ENCODE measurements at places on chromosomes 4 and X.
A peak's percentile ranks its signal among the peaks of the same experiment; 100 is the strongest.

GRCh38 chr4:88623097-88623496, 30.8 kb downstream of the HERC3 start:
- DNase-seq: no peak

- no peak for DNase-seq
Observed at GRCh38 chr4:52014903-52015302, 5.3 kb downstream of the LRRC66 start.

DNA sequence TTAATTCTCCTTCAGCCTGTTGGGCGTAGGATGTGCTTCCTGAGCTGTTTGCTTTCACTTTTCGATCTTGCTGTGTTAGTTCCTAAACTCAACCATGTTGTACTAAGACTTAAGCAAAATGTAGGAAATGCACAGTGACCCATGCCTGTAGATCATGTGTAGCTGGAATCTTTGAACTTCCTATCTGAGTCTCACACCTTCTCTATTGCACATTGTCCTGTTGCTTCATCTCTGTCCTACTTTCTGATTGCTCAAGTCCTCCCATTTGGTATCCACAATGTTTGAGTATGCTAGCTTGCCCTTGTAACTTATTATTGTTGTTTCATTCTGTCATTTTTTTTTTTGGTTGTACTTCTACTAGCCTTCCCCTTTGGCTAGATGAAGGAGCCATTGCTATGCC, 239.6 kb downstream of the PPP1R2C start:
- DNase-seq: no peak

DNA sequence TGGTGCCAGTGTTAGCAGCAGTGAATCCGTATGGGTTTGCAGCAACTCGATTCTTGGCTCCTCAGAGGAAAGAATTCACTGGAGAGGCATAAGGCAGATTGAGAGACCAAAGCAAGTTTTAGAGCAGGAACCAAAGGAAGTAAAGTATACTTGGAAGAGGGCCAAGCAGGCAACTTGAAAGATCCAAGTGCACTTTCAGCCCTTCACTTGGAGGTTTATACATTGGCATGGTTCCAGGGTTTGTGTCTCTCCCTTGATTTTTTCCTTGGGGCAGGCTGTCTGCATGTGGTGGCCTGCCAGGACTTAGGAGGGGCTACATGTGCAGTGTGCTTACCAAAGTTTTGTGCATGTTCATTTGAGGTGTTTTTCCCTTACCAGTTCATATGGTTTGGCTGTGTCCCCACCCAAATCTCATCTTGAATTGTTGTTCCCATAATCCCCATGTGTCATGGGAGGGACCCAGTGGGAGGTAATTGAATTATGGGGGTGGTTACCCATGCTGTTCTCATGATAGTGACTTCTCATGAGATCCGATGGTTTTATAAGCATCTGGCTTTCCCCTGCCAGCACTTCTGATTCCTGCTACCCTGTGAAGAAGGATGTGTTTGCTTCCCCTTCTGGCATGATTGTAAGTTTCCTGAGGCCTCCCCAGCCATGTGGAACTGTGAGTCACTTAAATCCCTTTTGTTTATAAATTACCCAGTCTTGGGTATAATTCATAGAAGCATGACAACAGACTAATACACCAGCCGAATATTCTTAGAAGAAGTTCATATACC, 86.2 kb upstream of the TSPAN5 start:
- DNase-seq: no peak

GRCh38 chr4:153649572-153649991, 34.5 kb upstream of the TLR2 start:
- no peak for DNase-seq

- no peak for DNase-seq
Observed at GRCh38 chrX:121179972-121180371, 132.6 kb downstream of the GLUD2 start.

- DNase-seq: no peak
Observed at GRCh38 chr4:5465529-5465928, 242.8 kb downstream of the EVC2 start.

GRCh38 chr4:15963576-15963975, 601 bp upstream of the FGFBP2 start:
- peak; percentile 42 for DNase-seq

DNA sequence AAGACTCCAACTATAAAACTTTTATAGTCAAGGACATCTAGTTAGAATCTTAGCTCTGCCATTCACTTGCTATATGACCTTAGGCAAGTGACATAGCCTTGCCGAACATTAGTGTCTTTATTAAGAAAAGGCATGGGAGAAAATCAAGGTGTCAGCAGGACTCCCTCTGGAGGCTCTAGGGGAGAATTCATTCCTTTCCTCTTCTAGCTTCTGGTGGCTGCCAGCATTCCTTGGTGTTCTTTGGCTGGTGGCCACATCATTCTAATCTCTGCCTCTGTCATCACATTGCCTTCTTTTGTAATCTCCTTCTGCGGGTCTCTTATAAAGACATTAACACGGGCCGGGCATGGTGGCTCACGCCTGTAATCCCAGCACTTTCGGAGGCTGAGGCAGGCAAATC, 99.8 kb downstream of the PPP1R2C start:
- no peak for DNase-seq

DNA sequence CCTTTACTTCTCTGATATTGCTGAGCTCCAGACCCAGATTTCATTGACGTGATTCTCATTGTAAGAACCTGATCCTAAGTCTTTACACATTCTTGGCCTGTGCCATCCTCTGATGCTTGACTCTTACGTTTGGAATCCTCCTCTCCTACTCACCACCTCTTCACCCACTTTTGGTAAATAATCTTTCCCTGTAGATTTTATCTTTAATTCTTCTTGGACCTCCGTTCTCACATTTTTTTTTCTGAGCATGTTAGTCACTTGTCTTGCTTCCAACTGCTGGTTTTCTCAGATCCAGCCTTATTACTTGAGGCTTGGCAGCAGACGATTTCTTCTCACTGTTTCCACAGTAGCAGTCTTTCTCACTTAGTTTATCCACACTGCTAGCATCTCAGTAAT, 12.4 kb upstream of the SH3RF1 start:
- no peak for DNase-seq

- no peak for DNase-seq
Observed at GRCh38 chrX:138082896-138083295, 517.0 kb downstream of the ZIC3 start.

DNA sequence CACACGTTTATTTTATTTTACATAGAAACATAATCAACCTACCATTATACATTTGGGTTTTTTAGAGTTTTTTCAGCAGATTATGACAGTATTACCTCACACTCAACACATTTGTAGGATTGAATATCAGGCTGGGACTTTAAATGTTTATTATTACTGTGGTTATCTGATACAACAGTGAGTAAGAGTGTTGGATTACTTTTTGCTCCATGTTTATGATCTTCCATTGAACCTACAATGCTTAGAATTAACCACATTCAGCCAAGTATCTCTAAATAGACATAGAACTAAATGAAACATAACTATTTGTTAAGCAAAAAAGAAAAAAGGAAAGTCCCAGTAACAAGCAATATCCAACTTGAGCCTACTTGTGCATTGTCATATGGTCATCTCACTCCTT, 607.4 kb upstream of the PITX2 start:
- DNase-seq: no peak

DNA sequence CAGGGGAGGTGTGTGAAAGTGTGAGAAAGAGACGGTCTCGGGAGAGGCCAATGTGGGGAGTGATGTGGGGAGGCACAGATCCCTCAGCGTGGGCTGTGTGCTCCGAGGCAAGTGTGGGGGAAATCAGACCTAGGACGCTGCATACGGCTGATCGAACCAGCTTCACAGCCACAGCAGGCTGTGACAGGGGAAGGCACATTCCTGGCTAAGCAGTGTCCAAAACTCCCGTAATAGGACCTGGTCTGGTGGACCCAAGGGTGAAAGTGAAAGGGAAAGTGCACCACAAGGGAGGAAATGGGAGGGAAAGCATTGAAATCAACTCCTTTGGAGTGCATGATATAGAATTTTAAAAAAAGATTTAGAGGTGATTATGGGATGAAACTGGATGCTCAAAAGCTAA, 10.9 kb upstream of the RHOXF2 start:
- no peak for DNase-seq

- no peak for DNase-seq
Observed at GRCh38 chr4:122331195-122331594, 47.6 kb upstream of the ADAD1 start.

DNA sequence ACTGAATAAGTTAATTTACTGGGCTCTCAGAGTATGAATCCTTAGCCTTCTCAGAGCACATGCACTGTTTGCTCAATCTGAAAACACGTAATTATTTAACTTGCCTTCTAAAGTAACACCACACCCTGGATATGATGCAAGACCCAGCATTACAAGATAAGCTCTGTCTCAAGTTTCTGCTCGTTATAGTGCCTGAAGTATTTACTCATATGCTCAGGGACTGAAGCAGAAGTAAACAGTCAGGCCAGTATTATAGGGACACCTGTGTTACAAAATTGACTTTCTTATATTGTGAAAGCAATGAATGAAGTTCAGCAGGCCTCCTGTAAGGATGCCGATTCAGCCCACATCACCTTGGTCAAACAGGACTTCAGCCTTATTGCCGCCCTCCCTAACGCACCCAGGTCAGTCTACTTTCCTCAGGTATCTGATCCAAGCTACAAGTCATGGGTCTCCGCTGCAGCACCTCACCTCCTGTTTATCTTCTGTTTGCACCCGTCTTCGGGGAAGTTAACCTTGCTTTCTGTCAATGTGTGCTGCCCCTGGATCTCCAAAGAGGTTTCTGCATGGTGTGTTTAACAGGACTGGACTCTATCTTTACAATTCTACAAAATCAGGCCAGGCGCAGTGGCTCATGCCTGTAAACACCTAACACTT, 42.8 kb upstream of the KLF3 start:
- peak; percentile 6 for DNase-seq

- no peak for DNase-seq
Observed at GRCh38 chr4:7398788-7399439, 35.8 kb downstream of the PSAPL1 start.

DNA sequence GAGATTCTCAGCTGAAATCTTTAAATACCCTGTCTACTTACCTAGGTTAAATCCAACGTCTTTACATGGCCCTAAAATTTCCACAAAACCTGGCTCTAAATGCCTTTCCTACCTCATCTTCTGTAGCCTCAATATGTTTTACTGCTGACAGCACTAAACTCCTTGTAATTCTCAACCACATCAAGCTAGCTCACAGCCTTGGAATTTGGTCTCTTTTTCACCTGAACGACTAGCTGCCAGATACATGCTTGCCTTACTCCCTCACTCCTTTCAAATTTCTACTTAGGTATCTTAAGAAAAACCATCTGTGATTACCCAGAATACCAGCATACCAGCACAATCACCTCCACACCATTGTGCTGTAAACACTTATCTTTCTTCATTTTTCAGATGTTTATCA, 635.6 kb upstream of the PCDH10 start:
- no peak for DNase-seq

GRCh38 chr4:104493081-104493831, 1.4 kb downstream of the CXXC4 start:
- DNase-seq: no peak

DNA sequence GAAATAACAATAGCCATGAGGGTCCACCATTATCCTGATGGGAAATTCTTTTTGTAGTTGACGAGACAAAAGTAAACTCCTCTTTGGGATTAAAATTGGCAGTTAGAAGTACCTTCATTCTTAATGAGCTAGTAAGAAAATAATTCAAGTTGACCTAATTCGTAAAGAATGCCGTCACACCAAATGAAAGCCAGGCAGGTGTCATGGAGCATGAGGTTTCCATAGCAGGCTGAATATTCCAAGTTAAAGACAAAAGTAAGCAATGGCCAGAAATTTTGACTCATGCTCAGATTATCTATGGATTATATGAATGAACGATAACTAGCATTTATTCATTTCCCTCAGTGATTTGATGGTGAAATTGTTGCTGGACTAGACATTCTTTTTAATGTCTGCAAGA, 192.2 kb upstream of the FAT1 start:
- DNase-seq: no peak

DNA sequence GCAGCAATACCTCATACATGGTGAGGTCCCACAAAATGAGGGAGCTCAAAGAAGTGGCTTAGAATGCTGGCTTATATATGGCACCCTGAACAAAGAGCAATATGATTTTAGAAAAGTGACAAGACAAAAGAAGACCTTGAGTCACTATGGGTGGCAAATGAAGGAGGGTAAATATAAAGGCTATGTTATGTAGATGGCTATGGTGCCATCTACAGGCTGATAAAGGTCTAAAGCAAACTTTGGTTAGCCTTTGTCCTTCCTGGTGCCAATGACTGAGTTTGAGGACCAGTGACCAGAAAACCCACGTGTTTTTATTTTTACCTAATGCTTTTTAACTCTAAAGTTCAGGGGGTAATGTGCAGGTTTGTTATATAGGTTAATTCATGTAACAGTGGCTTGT, 151.8 kb downstream of the CCNG2 start:
- no peak for DNase-seq

- no peak for DNase-seq
Observed at GRCh38 chr4:110492522-110492921, 16.6 kb downstream of the ENPEP start.

DNA sequence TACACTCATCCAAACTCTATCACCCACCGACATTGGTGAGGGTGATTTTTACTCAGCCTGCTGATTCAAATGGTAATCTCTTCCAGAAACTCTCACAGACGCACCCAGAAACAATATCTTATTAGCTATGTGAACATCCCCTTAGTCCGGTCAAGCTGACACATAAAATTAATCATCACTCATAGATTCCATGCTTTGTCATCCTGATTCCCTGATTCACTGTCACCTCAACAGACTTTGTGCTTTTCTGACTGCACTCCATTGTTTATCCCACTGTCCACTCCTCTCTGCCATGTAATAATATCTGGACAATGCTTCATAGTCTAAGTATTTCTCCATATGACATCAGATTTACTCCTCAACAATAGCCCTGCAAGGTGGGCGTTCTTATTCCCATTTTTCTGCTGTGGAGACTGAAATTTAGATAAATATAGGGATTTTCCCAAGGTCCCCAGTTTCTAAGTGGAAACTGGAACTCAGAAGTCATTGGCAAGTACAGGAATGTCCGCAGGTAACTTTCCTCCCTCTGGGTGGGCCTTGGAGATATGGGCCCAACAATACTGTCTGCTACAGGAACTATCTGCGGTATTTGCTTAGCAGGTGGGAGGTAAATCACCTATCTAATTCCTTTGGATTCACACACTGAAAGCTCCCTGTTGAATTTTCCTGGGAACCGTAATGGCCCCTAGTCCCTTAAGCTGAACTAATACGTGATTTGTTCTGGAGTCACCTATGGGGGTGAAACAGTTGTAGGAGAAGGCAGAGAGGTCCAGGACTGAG, 228.6 kb upstream of the BCOR start:
- DNase-seq: no peak

DNA sequence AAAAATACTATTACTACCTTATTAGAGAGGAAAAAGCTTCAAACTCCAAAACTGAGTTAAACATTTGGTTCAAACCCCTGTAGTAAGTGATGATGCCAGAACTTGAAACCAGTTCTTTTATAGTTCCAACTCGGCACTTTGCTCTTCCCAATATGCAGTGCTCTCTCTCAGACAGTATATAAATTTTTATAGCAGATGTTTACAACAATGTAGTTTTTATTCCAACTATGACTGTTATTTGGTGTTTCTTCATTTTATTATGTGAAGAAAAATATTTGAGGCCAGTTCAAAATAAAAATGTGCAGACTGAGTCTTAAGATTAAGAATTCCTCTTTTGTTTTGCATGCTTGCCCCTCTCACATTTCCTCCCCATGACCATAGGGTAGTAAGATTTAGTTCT, 2.9 kb upstream of the PPP4R3C start:
- DNase-seq: no peak

Measured in CD4-positive, alpha-beta T cell treated with Interleukin-21 for 1 hour (primary cell).